T-helper 9 cell (primary cell): ENCODE measurements at places on chromosomes 11 and 22.
A peak's percentile ranks its signal among the peaks of the same experiment; 100 is the strongest.

DNA sequence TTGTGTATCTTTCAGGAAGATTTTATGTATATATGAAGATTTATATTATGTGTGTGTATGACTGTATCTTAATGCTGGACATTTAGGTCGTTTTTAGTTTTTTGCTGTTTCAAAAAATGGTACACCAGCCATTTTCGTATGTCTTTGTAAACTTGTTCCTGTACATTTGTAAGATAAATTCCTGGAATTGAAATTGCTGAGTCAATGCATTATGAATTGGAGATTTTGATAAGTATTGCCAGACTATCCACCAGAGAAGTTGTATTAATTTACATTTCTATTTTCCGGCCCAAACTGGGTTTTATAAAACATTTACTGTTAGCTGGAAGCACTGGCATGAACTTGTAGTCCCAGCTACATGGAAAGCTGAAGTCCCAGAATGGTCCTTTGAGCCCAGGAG lies 24.6 kb downstream of the MRPL48 start:
- DNase-seq = no peak

GRCh38 chr22:24483976-24484545 lies 11.1 kb upstream of the UPB1 start:
- no peak for DNase-seq

DNA sequence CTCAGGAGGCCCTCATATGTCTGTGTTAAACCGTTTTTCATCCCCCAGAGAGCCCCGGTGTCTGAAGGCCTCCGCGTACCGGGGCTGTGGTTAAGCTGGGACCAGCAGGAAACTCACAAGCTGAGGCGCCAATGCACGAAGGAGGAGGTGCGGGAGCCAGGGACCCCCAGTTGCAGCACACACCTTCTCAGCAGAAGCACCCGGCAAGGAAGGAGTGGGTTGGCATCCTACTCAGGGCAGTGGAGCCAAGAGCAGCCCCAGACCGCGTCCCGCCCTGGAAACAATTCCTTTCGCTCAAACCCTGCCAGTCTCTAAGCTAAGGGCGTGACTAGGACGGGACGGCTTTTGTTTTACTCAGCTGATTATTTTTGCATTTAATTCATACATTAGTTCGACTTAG lies 726.9 kb downstream of the BRD1 start:
- DNase-seq = no peak

GRCh38 chr22:38948181-38948940 lies 9.0 kb upstream of the APOBEC3A start:
- no peak for DNase-seq

- no peak for DNase-seq
Observed at GRCh38 chr22:34129691-34130486, 209.6 kb upstream of the LARGE1 start.

GRCh38 chr11:115276191-115276590 lies 228.0 kb downstream of the CADM1 start:
- DNase-seq = no peak

DNA sequence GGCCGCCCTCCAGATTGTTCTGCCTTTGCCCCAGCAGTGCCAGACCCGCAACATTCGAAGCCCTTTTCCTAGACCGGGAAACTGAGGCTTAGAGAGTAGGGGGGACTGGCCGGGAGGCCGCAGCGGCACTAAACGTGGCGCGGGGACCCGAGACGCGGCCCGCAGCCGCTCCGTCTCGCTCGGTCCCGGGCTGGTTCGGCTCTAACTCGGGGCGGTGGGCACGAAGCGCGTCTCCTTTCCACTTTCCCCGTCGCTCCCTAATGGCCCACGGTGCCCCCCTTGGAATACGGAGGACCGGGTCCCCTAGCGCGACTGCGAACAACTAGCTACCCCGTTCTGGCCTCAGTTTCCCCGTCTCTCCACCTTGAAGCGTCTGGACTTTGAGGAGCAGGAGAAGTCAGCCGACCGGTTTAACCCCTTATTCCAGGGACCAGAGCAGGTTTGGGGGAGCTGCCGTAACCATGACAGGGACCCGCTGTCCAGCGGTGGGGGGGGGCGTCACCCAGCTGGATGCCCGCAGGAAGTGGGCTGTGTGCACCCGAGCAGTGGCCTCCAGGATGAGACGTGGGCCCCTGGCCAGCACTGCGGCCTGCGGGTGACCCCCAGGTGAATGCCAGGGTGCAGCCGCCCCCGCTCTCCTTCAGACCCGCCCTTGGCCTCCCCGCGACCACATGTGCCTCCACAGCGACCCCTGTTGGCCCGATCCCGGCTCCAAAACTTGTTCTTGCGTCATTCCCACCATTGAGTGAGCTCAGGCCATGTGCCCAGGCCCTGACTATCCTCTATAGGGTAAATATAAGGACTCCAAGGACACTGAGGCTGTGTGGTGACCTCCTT lies 1.1 kb downstream of the CDC42EP1 start:
- DNase-seq = peak; percentile 79

DNA sequence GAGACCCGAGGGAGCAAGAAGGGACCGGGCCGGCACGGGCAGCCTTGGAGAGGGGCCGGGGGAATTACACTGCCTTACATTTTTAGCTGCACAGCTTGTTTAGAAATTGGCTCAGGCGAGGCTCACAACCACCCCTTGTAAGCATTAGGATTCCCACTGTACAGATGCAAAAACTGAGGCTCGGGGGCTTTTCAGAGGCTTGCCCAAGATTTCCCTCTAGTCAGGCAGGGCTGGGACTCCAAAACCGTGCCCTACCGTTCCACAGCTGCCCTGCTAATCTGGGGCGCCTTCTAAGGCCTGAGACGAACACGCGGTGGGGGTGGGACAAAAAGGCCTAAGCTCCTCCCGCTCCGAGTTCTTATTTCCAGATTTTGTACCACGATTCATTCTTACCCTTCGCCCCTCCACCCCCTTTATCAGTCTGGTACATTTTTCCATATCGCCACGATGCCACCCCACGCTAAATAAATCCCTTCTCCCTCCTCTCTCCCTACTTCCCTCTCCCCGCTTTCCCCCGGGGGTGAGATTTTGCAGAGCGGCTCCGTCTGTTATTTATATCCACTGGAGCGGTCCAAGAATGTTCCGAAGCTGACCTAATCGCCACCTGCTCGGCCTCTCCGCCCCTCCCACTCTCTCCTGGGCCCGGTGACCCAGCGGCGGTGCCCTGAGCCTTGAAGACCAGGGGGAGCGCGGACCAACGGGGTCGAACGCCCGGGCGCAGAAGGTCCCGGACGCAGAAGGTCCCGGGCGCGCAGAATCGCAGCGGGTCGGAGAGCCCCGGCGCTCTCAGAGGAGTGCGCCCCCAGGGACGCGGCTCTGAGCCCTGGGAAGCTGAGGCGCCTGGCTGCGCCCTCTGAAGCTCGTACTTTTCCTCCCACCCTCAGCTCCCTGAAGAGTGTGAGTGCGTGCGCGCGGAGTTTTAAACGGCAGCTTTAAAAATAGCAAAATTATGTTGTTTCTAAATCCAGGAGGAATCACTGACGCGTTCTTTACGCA lies 764 bp upstream of the PACSIN3 start:
- no peak for DNase-seq

DNA sequence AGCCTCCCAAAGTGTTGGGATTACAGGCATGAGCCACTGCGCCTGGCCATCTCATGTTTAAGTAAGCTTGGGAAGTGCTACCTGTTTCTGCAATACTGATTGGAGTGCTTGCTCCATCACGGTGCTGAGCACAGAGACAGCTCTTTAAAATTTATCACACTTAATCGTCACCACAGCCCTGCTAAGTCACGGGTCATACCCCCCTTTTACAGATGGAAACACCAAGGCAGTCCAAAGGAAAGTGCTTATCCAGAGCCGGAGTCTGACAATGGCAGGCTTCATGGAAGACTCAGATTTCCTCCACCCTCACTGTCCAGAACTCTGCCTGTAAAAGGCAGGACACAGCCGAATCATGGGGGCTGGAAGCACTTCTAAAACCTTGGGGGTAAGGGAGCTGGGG lies 2.7 kb upstream of the C22orf15 start:
- DNase-seq = no peak

- DNase-seq = no peak
Observed at GRCh38 chr22:46354176-46354992, 18.9 kb downstream of the TRMU start.

GRCh38 chr11:1774886-1775285 lies 11.2 kb upstream of the CTSD start:
- no peak for DNase-seq

GRCh38 chr11:44176546-44177213 lies 81.2 kb downstream of the EXT2 start:
- no peak for DNase-seq

- no peak for DNase-seq
Observed at GRCh38 chr11:2269601-2270321, 627 bp downstream of the ASCL2 start.

- DNase-seq = no peak
Observed at GRCh38 chr11:11989774-11990744, 18.4 kb downstream of the DKK3 start.

GRCh38 chr22:31678748-31679147 lies 16.7 kb upstream of the PISD start:
- no peak for DNase-seq

- DNase-seq = no peak
Observed at GRCh38 chr22:38684895-38685294, 3.1 kb downstream of the TOMM22 start.

GRCh38 chr11:116582571-116582970 lies 190.2 kb downstream of the BUD13 start:
- no peak for DNase-seq

DNA sequence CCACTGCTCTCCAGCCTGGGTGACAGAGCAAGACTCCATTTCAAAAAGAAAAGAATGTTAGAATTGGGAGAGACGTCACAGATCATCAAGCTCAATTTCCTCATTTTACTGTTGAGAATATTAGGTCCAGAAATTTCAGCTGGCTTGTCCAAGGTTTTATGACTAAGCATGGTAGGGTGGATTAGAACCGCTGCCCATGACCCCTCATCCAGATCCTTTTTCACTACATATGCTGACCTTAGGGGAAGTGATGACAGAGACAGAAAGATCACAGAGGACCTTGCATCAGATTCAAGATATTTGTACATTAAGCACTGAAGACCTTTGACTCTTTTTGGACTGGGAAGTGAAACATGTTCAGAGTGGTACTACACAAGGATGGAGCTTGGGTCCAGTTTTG lies 134.5 kb downstream of the ADAMTS15 start:
- DNase-seq = no peak

DNA sequence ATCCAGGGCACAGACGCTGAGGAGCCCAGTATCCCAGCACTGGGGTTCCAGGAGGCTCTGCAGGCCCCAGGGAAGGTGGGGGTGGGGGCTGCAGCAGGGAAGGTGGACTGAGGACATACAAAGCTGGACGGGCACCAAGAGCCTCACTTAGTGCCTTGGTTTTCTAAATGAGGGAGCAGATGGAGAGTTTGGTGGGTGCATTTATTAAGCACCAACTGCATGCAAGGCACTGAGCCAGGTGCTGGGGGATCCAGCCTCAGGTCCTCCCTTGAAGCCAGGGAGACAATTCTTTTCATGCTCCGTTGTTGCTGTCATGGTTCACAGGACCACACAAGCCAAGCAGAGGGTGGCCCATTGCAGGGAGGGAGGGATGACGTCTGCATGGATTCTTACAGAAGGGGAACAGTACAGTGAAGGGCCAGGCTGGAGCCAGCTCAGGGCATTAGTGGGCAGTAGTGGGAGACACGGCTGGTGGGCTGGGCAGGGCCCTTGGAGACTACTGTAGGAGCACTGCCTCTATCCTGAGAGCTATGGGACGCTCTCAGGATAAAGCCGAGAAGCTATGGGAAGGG lies 65.0 kb downstream of the MACROD1 start:
- no peak for DNase-seq

GRCh38 chr11:76654298-76654851 lies 16.2 kb downstream of the LRRC32 start:
- DNase-seq = no peak

DNA sequence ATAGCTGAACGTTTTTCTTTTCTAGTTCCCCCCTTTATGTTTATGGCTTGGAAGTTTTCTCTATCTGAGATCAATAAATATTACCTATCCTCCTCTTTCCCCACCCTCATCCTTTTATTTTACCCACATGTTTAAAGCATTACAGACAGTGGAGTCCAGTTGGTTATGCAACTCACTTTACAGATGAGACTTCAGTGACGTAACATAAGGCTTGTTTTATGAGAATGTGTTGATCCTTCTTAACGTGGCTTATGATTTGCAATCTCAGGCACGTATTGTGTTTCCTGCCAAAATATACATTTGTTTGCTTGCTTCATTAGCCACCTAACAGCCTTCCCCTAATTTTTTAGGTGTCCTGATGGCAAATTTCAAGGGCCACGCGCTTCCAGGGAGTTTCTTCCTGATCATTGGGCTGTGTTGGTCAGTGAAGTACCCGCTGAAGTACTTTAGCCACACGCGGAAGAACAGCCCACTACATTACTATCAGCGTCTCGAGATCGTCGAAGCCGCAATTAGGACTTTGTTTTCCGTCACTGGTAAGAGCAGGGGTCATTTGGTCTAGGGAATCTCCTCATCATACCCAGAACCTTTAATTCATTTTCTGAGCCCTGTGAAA lies 36.6 kb downstream of the TMEM45B start:
- no peak for DNase-seq

DNA sequence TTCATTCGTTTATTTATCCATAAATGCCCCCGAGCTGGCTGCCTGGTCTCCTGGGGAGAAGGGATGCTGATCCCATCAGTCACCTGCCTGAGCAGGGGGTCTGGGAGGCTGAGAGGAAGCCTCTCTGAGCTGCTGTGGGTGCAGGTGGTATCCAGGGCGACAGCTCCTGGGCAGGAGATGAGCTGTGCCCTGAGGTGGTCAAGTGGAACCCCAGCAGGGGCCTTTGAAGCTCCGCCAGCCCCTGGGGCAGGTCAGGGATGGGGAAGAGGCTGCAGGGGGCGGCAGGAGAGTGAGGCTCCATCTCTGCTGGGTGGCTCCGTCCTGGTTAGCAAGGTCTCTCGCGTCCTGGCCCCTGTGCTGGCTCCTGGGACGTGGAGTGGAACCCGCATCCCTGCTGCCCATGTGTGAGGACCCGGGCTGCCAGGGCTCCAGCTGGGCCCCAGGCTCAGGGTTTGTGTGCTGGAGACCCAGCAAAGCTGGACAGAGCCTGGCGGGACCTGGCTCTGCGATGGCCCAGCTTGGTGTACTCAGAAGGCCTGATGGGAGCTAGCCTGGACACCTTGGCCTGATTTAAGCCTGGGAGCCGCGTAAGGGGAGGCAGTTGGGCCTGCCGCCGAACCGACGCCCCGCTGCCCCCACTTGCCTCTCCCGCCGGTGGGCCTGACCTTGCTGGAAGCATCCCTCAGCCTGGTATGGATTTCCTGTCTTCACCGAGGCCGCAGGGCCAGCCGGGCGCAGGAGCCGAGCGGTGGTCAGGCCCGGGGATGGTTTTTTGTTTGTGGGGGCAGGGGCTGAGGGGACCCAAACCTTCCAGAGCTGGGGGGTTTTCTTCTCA lies 44.5 kb downstream of the RTN4R start:
- no peak for DNase-seq

GRCh38 chr11:111047374-111047773 lies 198.2 kb upstream of the POU2AF2 start:
- DNase-seq = no peak

GRCh38 chr11:134048028-134048427 lies 20.8 kb upstream of the JAM3 start:
- no peak for DNase-seq

GRCh38 chr11:66617155-66617834 lies 865 bp downstream of the RBM14 start:
- DNase-seq = no peak
